Right renal pelvis (tissue), 4 donors: ENCODE measurements at places on chromosomes 4 and X. TPM values are rescaled to one million over a fixed set of nuclear protein-coding genes. Genes with fewer than 3 reads are reported as not detected.

The FAM184B gene
- polyA plus RNA-seq: 0.53 TPM

The VEGFD gene
- polyA plus RNA-seq: 0.22 TPM

- no peak for DNase-seq
These were observed 2020.8 kb upstream of the ADGRL3 start for GRCh38 chr4:59179372-59179771.

The RPS6KA3 gene
- 34.2 TPM for polyA plus RNA-seq

DNA sequence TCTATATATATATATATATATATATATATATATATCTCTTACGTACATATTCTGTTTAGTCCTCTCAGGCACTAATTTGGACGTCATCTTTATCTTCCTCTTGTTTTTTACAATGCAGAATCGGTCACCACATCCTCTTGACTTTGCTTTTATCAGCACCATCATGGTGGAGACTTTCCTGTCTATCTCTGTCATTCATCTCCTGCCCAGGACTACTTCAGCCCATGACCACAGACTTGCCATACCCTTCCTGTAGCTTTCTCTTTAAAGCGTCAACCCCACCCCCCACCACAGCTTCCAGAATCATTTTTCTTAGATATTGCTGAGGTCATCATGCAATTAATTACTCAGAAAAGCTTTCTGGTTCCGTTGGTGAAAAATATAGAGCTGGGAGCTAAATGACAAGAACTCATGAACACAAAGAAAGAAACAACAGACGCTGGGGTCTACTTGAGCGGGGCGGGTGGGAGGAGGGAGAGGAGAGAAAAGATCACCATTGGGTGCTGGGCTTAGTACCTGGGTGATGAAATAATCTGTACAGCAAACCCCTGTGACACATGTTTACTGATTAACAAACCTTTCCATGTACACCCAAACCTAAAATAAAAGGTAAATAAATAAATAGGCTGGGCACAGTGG is 30.5 kb upstream of the PRKX start:
- no peak for DNase-seq

DNA sequence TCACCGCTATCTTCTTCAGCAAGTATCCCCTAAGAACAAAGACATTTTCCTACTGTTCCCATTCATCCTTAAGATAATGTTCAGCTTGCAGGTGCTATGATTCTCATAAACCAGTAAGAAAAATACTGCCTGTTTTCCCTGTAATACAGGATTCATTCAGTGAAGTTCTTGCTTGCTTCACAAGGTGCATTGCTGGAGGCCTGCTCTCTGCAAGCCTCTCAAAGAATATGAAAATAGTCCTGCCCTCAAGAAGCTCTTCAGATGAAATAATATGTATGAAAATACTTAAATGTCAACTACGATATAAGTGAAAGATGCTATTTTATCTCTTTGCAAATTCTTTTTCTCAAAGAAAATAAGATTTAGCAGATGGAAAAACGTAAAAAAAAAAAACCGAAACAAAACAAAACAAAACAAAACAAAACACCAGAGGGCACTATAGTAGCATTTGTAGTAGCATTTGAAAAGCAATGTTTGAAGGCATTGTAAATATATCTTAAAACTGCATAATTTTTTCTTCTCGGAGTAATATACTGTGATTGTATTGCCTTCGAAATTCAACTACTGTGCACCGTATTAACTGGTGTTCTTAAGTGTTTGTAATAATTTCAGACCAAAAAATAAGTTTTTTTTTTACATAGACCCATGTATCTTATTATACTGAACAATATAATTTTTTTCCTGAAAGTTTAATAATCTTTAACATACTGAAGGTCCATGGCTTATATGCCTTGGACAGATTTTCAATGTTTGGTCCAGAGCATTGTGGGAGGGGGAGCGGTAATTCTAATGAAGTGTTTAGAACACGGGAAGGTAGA is 26.0 kb downstream of the ADH4 start:
- no peak for DNase-seq
